ENCODE measurements at places on chromosomes 6 and 20.

GRCh38 chr6:52063584-52064344, 23.6 kb downstream of the PKHD1 start:
- peak; percentile 40 for DNase-seq

- DNase-seq: no peak
Observed at GRCh38 chr6:100176311-100176950, 182.4 kb upstream of the MCHR2 start.

DNA sequence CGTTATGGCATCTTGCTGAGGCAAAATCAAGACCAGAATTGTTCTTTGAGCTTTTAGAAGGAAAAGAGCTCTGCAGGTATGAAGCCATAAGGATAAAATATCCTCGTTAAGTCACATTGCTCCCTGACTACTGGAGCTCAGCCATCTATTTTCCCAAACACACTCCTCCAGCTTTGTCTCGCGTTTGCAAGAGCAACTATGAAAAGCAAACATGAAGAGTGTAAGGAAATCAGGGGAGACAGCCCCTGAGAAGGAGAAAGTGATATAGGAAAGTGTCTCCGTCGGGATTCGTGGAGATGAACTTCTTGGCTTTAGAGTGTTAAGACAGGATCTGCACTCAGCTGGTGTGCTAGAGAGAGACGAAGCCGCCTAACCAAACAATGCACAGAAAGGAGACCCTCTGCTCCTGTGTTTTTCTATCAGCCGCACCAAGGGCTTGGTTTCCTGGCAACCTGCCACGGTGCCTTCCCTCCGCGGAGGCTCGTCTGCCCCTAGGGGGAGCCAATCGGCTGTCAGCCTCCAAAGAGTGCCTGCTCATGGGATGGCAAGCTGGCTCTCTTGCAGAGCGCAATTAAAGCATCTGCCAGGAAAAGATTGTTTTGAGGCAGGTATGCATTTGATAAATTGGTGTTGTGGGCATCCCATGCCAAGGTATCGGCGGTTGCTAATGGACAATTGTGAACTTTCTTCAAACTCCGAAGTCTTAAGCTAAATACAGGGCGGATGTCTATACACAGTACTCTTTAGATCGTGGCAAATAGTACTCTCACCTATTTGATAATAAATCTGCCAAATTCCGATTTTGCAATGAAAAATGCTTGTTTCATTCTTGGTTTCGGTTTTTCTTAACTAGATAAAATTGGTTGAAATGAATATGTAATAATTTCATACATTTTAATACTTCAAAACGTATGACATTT, 603.2 kb downstream of the RNF144B start:
- peak; percentile 85 for DNase-seq

- DNase-seq: no peak
Observed at GRCh38 chr6:167408235-167408869, 83.5 kb downstream of the TTLL2 start.

GRCh38 chr6:70363741-70364493, 49.4 kb upstream of the FAM135A start:
- no peak for DNase-seq

Data from nephron progenitor cell (in vitro differentiated cells).